Natural killer cell treated with Interleukin-12 subunit alpha and Interleukin-12 subunit beta and Interleukin-15 and Interleukin-18, amount 100 ng/mL, for 72 hours (primary cell): ENCODE measurements at places on chromosomes 3 and 15. TPM values are rescaled to one million over a fixed set of nuclear protein-coding genes. Genes with fewer than 3 reads are reported as not detected.

GRCh38 chr3:23161896-23162570 lies 41.1 kb upstream of the UBE2E2 start:
- no peak for DNase-seq

DNA sequence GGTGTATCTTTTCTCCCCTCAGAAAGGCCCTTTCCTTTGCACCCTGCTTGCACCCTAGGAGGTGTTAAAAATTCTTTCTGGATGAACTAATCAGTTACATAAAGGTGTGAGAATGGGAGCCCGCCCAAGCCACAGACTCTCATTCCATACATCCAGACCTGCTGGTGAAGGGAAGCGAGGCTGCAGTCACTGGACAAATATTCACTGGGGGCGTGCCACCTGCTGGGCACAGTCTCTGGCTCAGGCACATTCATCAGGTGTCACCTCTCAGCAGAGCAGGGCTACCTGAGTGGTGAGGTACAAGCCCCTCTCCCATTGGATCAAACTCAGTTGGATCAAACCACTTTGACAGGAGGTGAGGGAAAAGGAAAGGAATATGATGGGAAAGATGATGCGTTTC lies 52.0 kb downstream of the NTRK3 start:
- DNase-seq = no peak

DNA sequence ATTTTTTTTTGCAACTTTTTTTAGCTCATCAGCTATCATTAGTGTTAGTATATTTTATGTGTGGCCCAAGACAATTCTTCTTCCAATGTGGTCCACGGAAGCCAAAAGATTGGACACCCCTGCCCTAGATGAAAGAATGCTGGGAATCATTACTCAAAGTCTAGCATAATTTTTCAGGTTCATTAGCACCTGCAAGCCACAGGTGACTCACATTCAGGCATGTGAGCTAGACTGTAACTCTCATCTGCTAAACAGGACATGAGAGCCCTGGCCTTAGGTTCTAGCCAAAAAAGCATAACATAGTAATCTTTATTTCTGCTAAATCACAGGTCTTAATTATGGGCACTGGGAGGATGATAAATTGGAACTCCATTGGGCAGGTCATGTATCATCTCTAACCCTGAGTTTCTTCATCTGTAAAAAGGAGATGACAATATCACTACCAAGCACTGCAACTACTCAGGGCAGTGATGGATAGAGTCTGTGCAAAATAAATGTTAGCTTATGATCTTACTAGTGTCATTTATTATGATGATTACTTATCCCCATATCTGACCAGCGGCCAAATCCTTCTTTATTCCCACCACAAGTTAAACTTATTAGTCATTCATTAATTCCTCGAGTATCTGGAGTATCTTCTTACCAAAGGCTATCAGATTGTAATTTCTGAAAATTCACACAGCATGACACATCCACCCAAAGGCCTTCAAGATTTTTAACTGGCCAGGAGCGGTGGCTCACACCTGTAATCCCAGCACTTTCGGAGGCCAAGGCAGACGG lies 125.0 kb downstream of the PLD1 start:
- DNase-seq = no peak

DNA sequence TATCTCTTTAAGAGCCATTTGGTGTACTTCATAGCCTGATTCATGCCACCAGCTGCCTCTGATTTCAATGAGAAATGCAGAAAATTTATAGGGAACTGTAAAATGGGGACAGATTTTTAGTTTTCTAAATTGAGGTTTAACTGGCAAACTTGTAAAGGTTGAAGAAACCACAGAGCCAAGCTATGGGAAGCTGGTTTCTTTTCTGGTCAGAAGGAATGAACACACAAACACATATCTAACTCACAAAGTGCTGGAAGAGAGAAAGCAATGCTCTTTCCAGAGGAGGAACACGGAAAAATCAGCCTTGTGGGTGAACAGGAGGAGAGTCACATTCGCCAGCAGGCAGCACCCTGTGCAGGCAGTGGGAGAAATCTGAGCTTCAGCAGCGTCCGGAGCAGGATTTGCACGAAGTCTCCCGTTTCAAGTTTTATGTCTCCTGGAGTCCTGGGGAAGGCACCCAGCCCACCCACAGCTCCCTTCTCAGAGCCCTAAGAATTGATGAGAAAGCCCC lies 481 bp downstream of the MASP1 start:
- DNase-seq = no peak

GRCh38 chr3:65786890-65787289 lies 251.8 kb downstream of the MAGI1 start:
- no peak for DNase-seq

DNA sequence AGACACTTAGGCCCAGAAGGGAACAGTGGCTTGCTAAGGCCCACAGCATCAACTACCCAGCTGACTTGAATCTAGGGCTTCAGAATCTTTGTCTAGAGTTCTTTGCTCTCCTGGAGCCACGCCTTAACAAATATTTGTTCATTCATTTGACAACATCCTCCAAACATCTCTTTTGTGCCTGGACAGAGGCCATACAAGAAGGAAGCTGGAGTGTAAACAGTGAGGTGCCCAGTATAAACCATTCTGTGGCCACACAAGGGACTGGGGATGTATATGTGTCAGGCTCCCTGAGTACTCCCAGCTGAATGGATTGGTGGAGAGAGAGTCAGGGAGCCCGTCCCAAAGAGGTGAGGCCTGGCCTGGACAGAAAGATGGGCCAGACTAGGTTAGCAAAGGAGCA lies 3.4 kb downstream of the CIB2 start:
- DNase-seq = no peak

Gene FBLN2
- total RNA-seq = not detected

DNA sequence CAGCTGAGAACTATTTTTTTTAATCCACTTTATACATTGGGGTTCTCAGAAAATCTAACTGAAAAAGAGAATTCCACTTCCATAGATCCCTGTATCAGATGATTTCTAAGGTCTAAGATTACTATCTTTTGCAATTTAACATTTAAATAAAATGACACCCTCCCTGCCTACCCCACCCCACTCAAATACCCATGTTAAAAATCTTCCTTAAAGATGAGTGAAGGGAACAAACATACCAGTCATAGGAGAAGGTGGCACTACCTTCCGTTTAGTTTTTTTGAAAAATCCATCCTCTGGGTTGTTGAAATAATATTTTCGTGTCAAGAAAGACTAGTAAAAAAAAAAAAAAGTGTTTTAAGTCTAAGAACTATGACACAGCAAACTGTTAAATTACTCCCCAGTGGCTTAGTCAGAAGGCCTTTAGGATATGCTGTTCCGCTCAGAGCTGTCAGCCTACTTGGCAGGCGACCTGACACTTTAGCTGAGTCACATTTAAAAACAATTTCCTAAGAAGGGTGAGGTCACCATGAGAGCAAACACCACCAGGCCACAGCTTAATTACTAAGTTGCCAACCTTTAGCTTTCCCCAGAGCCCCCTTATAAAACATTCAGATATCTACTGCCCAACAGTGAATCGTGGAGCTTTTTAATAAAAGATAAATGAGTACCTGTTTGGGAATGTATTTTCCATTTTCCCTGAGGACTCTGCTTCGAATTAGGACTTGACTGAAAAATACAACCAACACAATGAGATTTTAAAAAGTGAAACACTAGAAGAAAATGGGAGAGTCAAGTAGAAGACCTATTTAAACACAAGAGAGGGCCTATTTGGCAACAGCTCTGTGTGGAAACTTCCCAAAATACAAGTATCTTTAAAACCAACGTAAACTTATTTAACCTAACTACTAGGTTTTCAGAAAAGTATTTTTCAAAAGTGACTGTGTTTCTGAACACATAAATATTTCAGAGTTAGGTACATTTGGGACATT lies 9.6 kb downstream of the EMC3 start:
- peak; percentile 78 for DNase-seq

GRCh38 chr3:116836286-116836685 lies 126.7 kb downstream of the TUSC7 start:
- no peak for DNase-seq

Gene FGD5
- total RNA-seq = not detected

Gene SPTSSB
- not detected for total RNA-seq

DNA sequence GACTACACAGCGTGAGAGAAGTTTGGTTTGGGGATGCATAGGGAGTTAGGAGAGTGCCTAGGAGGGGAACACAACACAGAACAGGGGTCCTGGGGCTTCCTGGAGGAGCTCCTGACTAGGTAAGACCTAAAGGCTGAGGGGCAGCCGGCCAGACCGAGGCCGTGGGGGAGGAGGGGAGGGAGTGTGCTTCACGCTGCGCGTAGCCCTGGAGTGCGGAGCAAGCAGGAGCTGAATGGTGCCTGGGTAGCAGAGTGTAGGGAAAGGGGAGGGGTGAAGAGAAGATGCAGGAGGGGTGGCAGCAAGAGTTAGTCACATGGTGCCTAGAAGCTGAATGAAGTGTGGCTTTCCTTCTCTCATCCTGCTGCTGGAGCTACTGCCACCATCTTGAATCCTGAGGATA lies 32.4 kb upstream of the HHATL start:
- DNase-seq = no peak

DNA sequence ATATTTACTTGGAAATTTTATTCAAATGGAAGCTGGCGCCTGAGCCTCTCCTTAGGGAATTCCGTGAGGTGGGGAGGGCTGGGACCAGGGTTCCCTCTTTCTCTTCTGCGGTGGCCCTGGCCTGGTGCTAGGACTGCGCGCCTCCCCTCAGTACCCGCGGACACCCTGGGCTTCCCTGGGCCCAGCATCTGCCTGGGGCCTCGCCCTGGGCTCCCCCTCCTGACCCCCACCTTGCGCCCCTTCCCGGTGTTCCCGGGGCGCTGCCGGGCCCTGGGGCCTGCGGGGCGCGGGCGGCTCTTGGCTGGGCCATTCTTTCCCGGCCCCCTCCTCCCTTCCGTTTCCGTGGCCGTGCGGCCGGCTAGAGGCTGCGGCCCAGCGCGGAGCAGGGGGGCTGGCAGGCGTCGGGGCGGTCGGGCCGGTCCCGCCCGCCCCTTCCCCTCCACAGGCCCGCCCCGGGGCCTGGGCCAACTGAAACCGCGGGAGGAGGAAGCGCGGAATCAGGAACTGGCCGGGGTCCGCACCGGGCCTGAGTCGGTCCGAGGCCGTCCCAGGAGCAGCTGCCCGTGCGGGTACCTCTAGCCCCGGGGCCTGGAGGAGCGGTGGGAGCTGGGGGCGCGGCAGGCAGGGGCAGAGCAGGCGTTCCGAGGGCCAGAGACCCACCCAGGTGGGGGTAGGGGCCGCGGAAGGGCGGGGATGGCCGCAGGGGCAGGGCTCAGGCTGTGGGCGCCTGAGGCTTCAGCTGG lies at the start of gene FES:
Gene FES (plus strand): TSS at position 529 of the 743 bp plus-strand sequence. CDS start 542 bp downstream, outside the sequence.
- no peak for DNase-seq

Gene MOBP
- total RNA-seq = not detected

DNA sequence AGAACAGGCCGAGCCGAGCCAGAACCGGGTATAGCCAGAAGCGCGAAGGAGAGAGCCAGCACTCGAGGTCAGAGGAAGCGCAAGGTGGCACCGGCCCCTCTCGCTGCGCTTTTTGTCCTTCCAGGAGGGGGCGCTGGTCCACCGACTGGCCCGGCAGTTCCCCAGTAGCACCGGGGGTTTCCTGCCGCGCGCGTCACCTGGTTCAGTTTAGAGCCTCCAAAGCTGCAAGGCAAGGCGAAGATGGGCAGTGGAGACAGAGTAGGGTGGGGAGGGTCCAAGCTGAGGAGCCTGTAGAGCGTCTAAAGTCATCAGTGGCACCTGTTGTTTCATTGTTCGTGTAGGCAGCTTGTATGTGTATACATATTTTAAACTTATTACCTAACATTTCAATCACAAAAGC lies 7.6 kb upstream of the NR2E3 start:
- DNase-seq = no peak

GRCh38 chr3:12396471-12396870 lies 87.8 kb upstream of the TSEN2 start:
- DNase-seq = no peak

DNA sequence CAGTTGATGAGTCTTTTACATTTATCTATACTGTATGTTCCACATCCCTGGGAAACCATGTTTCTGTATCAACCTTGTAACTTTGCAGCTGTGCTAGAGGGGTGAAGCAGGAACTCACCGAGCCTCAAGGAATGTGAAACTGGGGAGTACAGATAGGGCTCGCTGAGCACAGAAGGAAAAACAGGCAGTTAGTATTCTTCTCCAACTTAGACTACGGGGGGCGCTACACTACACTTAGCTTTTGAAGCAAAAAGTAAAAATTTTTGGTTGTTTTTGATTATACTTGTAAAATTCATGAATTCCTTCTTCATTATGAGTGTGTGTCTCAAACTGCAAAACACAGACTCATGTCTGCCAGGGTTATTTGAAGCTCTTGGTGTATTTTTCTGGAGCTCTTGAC lies 132.7 kb upstream of the RGMA start:
- DNase-seq = no peak

DNA sequence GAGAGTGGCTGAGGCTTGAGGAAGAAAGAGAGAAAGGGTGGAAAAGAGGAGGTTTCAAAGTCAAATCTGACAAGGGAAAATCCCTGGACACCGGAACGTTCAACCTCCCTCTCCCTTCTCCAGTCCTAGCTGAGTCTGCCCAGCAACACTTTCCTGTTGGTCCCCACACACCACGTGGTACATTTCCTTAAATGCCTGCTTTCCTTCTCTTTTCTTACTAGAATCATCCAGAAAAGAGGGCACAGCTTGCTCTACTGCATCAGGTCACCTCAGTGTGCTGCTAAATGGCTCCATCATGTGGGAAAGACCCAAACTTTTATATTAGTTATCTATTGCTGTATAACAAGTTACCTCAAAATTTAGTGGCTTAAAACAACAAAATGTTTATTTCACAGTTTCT lies 181.2 kb downstream of the NECTIN3 start:
- no peak for DNase-seq

DNA sequence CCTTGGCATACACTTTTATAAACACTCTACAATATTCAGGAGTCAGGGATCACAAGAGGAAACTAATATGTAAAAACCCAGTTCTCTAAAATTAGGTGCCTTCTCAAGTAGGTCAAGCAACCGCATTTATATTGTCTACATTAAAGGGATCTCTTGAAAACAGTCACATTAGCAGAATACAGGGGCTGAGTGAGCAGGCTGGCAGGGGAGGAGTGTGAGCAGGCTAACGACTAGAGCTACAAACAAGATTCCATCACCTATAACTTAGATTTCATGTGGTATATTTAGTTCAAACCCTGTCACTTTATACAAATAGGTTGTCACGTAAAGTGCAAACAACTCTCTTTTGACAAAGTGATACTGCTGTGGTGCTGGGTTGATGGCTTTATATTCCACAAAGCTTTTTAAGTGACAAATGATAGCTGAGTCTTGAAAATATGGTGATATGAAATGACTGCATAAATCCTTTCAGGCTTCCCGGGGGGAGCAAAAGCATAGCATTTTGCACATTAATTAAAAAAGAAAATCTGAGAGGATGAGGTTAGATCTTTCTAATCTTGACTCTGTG lies 937.9 kb downstream of the FHIT start:
- DNase-seq = no peak

DNA sequence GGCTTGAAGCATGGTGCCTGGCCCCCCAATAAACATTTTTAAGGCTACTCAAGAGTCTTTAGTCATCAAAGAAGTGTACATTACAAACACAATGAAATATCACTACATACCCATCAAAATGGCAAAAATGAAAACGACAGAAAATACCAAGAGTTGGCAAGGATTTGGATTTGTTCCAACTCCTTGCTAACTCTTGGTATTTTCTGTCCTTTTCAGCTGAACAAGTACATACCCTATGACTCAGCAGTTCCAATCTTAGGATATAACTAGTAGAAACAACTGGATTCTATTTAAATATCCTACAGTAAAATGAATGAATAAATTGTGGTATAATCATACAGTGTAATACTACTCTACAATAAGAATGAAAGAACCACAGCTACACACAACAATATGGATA lies 25.1 kb upstream of the GABPB1 start:
- no peak for DNase-seq

Gene CD86
- 4.5 TPM for total RNA-seq

- DNase-seq = no peak
Measured at GRCh38 chr3:110178965-110179364, 841.6 kb upstream of the DPPA4 start.

Gene LEO1
- total RNA-seq = 29.6 TPM

Gene ACKR4
- not detected for total RNA-seq
